Right cardiac atrium (tissue), 5 donors: ENCODE measurements at places on chromosomes 1 and 21. TPM values are rescaled to one million over a fixed set of nuclear protein-coding genes. Genes with fewer than 3 reads are reported as not detected.

VAMP4 gene
- polyA plus RNA-seq, result 5.9 TPM

CA14 gene
- 28.3 TPM for polyA plus RNA-seq

KANK4 gene
- polyA plus RNA-seq, result 0.25 TPM

KRTAP10-8 gene
- not detected for polyA plus RNA-seq

LRRC53 gene
- not detected for polyA plus RNA-seq

RYR2 gene
- 166 TPM for polyA plus RNA-seq

CLEC20A gene
- 0.16 TPM for polyA plus RNA-seq

ORC1 gene
- 0.07 TPM for polyA plus RNA-seq

ANKRD65 gene
- polyA plus RNA-seq, result 4.5 TPM

ZNF670 gene
- polyA plus RNA-seq, result 1.3 TPM

INKA2 gene
- polyA plus RNA-seq, result 14.3 TPM

CNR2 gene
- not detected for polyA plus RNA-seq

MCOLN2 gene
- polyA plus RNA-seq, result 0.32 TPM

SFT2D2 gene
- polyA plus RNA-seq, result 4.6 TPM

CD1E gene
- polyA plus RNA-seq, result not detected

AMY2A gene
- not detected for polyA plus RNA-seq

IQGAP3 gene
- 0.09 TPM for polyA plus RNA-seq

RHEX gene
- polyA plus RNA-seq, result not detected

OR2T11 gene
- not detected for polyA plus RNA-seq

PRR9 gene
- not detected for polyA plus RNA-seq

AKR7A3 gene
- polyA plus RNA-seq, result 0.20 TPM

KHDC4 gene
- polyA plus RNA-seq, result 20.0 TPM

C21orf58 gene
- polyA plus RNA-seq, result 1.4 TPM

OR6N1 gene
- not detected for polyA plus RNA-seq

CNKSR1 gene
- 0.86 TPM for polyA plus RNA-seq

DMBX1 gene
- not detected for polyA plus RNA-seq

IVL gene
- polyA plus RNA-seq, result not detected

REN gene
- polyA plus RNA-seq, result 1.0 TPM

KCNE2 gene
- polyA plus RNA-seq, result 0.18 TPM

TMCC2 gene
- polyA plus RNA-seq, result 15.7 TPM

OR2T6 gene
- polyA plus RNA-seq, result not detected

NEXN gene
- 418 TPM for polyA plus RNA-seq

RGS8 gene
- 0.02 TPM for polyA plus RNA-seq

AMY2B gene
- polyA plus RNA-seq, result 20.8 TPM

KDF1 gene
- polyA plus RNA-seq, result 0.54 TPM

TNFSF4 gene
- polyA plus RNA-seq, result 1.3 TPM

DENND2C gene
- 1.5 TPM for polyA plus RNA-seq

ZC3H11A gene
- polyA plus RNA-seq, result 33.4 TPM

LCE1D gene
- not detected for polyA plus RNA-seq

C8B gene
- polyA plus RNA-seq, result not detected

HSF2BP gene
- 0.18 TPM for polyA plus RNA-seq

SOAT1 gene
- 5.1 TPM for polyA plus RNA-seq

SPRR2G gene
- polyA plus RNA-seq, result not detected

S100A7A gene
- not detected for polyA plus RNA-seq

GOLT1A gene
- not detected for polyA plus RNA-seq

SLC16A4 gene
- polyA plus RNA-seq, result 3.0 TPM

AMY1C gene
- not detected for polyA plus RNA-seq

SLC1A7 gene
- 0.57 TPM for polyA plus RNA-seq

SLAMF1 gene
- polyA plus RNA-seq, result 0.18 TPM

WNT3A gene
- polyA plus RNA-seq, result not detected

UBE2U gene
- polyA plus RNA-seq, result not detected

PCNX2 gene
- polyA plus RNA-seq, result 0.66 TPM

KRTAP13-2 gene
- not detected for polyA plus RNA-seq

DLGAP3 gene
- 0.05 TPM for polyA plus RNA-seq

TDRD5 gene
- 0.07 TPM for polyA plus RNA-seq
